ENCODE measurements at places on chromosomes 12 and 14.

DNA sequence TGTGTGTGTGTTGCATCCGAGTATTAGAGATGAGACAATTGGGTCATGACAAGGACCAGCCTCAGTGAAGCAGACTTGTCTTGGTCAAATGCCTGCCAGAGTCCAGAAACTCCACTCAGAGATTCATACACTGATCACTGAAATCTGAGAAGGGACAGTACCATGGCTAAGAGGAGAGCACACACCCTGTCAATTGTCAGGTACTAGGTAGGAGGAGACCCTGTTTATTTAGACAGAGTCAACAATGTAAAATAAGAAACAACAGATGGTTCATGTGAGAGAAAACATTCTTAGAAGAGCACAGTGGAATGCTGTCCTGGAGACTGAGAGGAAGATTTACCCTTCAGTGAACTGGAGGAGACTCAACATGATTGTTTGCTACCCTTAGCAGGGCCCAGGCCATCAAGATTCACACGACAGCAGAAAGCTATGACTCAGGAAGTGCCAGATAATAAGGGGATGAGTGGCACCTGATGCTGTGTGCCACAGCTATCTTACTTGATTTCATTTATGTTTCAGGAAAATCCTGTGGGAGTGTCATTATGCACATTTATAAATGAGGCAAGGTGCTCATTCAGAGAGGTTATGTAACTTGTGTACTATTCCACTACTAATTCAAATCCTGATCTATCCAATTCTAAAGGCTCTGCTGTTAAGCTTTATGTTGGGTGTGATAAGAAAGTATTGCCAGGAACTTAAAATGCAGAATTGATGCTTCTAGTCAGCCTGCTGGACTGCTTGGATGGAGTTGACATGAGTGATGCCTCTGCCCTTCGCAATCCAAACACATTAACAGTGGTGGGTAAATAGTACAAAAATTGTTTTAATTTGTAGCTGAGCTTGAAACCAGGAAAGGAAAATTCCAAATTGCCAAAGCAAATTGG lies 136.6 kb upstream of the NEDD1 start:
- DNase-seq: no peak

GRCh38 chr14:30221546-30221945 lies 293.9 kb upstream of the PRKD1 start:
- DNase-seq: no peak

DNA sequence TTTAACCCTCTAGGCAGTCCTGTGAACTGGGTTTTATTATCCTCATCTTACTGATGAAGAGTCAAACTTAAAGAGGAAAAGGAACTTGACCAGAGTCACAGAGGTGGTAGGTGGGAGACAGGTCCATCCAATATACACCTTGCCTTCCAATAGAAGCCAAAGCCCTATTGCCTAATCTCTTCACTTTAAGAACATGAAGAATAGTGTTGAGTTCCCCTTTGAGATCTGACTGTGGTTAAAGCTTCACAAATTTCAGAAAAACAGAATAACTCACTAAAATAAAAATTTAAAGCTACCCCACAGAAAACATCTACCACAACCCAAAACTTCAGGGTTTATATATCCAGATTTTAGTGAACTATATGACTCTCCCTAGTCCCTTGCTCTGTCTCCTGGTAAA lies 115.4 kb downstream of the ETV6 start:
- DNase-seq: no peak

- DNase-seq: no peak
Observed at GRCh38 chr12:38689704-38690103, 215.7 kb downstream of the CPNE8 start.

DNA sequence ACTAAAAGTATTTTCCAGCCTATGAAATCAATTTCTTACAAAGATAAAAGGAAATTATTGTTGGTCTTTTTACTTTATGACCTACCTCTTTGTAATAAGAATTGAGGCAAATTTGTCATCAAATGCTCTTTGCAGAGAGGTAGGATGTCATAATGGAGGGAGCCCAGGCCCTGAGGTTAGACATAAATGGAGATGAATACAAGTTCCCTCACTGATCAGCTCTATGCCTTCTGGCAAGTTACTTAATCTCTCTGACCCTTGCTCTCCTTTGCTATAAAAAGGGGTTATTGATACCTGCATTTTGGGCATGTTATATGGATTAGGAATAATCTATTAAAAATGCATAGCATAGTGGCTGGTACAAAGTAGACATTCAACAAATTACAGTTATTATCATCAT lies 146.9 kb upstream of the KRR1 start:
- no peak for DNase-seq

DNA sequence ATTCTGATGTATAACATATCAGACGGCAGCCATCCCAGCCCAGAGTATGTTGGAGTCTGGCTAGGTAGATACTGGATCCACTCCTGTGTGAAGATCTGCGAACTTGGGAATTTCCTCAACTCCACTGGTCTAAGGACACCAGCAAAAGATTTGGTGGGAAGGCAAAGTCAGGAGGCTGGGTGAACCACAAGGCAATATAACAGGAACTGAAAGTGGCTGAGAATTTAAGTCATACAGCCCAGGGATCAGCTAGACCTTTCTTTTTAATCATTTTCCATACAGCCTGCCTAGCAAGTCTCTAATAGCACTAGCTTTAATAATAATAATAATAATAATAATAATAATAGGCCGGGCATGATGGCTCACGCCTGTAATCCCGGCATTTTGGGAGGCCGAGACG lies 34.8 kb downstream of the BRAP start:
- no peak for DNase-seq

- DNase-seq: no peak
Observed at GRCh38 chr12:107406932-107407331, 278.7 kb upstream of the PWP1 start.

GRCh38 chr12:108630481-108631207 lies 3.0 kb downstream of the SELPLG start:
- no peak for DNase-seq

DNA sequence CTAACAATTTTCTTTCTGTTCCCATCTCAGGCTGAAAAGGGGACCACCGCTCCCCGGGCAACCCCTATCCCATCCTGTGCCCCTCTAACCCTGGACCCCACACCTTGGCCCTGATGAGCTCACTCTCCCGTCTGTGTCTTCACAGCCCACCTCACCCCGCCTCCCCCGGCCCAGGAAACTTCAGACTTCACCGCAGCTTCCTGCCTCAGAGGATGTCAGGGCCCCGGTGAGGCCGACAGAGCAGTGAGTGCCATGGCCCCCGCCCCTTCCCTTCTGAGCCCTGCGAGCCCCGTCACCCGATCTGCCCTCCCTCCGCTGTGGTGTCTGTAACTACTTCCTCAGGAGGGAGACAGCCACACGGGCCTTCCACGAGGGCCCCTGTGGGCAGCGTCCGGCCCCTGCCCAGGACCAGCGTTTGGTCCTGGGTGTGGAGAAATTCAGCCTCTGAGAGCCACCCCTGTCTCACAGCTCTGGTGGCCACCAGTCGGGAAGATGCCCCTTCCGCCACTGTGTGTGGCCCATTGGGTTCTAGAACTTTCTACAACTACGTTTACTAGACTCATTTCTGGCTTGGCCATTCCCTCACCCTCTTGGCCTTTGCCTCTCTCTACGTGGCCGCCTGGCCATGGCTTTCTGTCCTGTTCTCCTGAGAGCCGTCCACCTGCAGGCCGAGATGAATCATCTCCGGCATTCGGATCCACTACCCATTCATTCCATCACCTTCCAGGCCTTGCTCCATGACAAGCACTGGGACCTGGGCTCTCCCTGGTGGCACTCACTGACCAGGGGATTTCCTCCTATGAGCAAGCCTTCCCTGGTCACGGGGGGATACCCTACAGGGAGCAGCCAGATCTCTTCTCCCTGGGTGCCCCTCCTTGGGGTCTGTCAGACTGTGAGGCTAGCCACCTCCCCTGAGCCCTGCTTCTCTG lies 3.4 kb downstream of the RHOF start:
- DNase-seq: peak; percentile 88

- no peak for DNase-seq
Observed at GRCh38 chr14:102901633-102902032, 20.8 kb upstream of the AMN start.

GRCh38 chr12:6961695-6962284 lies 8.7 kb downstream of the PHB2 start:
- DNase-seq: no peak

DNA sequence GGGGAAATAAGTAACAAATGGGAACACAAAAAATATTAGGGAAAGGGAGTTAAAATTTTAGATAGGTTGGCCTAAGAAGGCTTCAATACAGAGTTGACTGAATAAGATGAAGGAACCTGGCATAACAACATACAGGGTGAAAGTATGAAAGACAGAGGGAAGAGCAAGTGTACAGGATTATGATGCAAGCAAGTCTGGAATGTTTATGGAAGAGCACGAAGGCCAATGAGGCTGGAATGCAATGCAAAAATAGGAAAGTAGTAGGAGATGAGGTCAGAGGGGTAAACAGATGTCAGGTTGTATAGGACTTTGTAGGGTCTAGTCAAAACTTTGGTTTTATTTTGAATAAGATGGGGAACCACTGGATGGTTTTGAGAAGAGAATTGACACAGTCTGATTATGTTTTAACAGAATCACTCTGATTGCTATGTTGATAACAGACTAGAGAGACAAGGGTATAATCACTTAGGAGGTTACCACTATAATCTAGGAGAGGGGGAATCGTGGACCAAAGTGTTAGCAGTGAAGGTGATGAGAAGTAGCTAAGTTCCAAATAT lies 96.8 kb downstream of the OSBPL8 start:
- DNase-seq: no peak

DNA sequence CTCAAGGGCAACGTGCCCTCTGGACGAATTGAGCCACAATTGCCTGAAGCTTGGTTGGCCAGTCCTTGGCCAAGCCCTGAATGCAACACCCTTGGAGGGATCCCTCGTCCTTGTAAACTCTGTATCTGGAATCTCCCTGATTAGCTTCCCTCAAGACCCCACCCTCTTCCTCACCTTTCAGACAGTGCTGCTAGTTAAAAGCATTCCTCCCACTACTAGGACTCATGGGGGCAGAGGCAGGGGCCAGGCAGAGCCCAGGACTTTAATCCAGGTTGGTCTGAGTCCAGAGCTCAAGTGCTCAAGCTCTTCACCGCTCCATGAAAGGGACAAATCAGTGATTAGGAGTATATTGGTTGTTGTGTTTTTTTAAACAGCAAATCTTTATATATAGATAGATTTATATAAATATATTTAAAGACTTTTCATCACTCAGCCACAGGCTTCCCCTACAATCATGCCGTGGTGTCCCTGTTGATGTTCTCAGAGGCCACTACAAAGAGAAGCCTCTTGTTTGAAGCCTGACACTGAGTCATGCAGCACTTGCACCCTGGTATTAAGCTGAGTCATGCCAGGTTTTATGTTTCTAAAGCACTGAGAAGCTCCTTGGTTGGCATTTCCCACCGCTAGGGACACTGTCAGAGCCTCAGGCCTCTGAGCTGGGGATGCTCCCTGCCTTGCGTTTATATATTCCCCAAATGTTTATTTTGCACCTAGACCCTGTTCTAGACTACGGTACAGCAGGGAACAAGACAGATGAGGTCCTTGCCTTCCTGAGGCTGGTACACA lies 53.8 kb upstream of the GSC start:
- no peak for DNase-seq

- DNase-seq: no peak
Observed at GRCh38 chr12:131049549-131050339, 96.0 kb downstream of the ADGRD1 start.

DNA sequence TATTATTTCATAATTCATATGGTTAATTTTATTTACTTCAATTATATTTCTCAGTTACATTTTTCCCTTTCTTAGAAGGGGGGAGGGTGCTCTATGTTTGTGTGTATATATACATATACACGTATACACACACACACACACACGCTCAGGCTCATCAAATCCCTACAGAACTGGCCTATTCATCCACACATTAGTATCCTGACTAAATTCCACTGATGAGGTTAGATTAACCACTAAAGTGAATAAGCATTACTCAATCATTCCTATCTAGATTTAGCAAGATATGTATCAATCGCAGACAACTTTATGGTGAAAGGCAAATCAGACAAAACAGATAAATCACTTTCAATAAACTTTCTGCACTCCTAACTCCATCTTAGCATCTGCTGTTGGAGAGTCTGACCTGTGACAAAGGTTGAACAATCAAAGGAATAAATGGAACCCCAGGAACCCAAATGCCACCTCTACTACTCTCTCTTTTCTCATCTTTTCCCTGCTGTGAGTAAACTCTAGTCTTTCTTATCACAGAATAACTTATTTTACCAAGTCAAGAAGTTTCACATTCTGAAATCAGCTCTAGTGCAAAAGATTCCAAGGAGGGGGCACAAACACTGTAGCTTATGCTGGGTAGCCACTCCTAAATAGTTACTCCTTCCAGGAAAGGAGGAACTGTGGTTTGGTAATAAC lies 67.6 kb downstream of the RALGAPA1 start:
- DNase-seq: no peak

DNA sequence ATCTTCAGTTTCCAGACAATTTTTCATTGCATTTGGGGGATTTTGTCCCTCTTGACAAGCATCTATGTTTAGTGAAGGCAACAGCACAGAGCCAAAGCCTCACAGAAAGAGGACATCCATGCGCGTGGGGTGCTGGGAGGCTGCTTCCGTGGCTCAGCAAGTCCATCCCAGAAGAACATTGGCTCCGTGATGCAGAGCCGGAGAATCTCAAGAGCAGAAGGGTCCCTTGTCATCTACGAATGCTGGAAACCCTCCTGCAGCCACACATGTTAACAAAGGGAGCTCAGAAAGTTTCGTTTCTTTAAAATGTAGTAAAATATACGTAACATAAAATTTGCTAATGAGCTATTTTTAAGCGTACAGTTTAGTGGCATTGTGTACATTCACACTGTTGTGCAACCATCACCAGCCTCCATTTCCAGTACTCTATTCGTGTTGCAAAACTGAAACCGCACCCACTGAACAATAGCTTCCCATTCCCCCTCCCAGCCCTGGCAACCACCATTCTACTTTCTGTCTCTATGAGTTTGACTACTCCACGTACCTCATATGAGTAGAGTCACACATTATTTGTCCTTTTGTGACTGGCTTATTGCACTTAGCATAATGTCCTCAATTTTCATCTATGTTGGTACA lies 185.9 kb downstream of the TTC7B start:
- no peak for DNase-seq

GRCh38 chr12:23927907-23928306 lies 21.6 kb downstream of the SOX5 start:
- DNase-seq: no peak

- DNase-seq: no peak
Observed at GRCh38 chr12:12018454-12018853, 52.3 kb upstream of the BCL2L14 start.

DNA sequence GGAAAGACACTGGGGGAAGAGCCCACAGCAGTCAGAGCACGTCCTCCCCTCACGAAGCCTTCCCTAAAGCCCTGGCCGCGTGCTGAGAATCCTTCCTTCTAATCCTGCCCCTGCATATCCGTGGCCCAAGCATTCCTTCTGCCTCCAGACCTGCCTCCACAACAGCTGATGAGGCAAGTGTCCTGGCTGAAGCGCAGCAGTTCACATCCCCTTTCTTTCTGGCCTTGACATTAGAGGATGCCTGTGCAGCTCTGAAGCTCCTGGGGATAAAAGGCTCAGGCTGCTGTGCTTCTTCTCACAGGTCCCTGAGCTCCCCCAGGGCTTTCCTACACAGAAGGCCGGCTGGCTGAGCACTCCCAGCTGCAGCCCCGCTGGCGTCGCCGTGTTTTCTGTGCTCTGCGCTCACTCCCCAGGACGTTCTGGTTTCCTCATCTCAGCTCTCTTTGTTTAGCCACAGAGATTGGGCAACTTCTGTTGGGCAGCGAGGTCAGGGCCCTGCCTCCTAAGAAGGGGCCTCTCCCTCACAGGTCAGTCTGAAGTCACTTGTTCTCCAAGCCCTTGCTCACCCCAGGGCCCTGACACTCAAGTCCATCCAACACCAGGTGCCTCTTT lies 45.8 kb downstream of the NINJ2 start:
- no peak for DNase-seq

Data from stimulated activated CD4-positive, alpha-beta T cell treated with anti-CD3 and anti-CD28 coated beads, Interleukin-15, amount 100 ng/mL, for 1 hour (primary cell).